ENCODE measurements at places on chromosomes 2 and 18.

- DNase-seq: no peak
Observed at GRCh38 chr2:15687243-15687642, 95.6 kb downstream of the DDX1 start.

DNA sequence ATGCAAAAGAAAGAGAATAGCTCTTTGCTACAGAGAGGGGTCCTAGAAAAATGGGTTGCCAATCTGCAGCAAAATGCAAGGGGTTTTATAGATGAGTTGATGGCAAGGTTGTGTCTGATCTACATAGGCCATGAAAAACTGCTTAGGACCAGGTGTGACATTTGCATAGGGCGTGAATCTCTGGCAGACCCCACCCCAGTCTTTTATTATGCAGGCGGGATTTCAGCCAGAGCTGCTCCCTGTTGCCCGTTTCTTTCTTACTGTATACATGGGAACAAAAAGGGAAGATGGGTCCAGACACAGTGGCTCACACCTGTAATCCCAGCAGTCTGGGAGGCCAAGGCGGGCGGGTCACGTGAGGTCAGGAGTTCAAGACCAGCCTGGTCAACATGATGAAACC, 286.4 kb upstream of the LRRTM4 start:
- DNase-seq: no peak

GRCh38 chr2:16321872-16322271, 343.8 kb downstream of the CYRIA start:
- DNase-seq: no peak

DNA sequence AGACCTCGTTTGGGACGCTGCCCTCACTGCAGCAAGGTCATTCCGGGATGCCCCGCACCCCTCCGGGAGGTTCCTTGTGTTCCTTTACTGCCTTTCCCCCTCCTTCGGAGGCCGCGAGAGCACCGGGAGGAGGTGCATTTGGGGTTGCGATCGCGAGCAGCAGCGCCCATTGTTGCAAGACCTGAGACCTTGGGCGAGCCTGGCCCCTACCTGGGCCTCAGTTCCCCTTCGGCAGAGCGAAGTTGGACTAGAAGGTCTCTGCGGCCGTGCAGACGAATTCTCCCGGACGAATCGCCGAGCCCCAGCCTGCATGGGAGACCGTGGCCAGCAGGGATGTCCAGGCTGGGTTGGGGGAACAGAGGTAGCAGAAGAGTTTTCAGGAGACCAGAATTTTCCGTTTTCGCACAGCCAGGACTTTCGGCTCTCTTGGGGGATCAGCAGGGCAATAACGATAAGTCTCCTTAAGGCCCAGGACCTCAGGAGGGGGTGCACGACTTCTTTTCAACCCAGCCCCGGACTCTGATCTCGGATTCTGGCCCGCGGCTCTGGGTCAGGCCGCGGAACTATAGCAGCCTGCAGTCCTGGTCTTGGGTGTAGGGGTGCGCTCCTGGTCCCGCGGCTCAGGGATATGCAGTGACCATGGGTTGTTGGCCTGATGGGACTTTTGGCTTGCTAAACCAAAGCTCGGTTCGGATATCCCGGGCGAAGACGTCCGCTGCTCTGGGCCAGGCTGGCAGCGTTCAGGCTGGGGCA, 2.8 kb downstream of the GDF7 start:
- no peak for DNase-seq

DNA sequence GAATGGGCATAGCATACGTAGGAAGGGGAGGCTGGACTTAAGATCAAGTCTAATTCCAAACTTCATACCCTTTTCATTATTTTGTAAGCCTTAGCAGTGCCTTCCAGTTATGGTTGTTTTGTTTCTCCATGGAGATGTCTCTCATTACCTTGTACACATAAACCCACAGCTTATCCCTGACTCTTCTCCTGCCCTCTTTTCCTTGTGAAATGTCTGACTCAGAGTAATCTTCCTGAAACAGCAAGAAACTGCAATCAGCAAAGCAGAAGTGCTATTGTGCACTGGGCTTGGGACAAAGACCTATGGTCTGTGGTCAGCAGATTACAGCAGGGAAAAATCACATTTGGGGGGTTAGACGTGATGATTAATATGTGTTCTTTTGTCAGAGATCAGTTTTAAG, 176.7 kb downstream of the IKZF2 start:
- no peak for DNase-seq

Measured in CD4-positive, alpha-beta T cell treated with Interleukin-17A for 1 hour (primary cell).